Neural crest cell (in vitro differentiated cells): ENCODE measurements at places on chromosomes 2 and 18.

- no peak for DNase-seq
Measured at GRCh38 chr2:30566631-30567030, 119.6 kb downstream of the LCLAT1 start.

DNA sequence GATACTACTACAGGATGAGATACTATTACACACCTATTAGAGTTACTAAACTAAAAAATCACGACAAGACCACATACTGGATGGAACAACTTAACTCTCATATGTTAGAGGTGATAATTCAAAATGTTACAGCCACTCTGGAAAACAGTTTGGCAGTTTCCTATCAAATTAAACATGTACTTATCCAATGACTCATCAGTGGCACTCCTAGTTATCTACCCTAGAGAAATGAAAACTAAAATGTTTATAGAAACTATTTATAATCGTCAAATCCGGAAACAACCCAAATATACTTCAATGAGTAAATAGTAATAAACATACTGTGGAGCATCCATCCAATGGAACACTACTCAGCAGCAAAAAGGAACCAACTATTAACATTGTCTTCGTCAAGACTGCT is 137.0 kb upstream of the RBBP8 start:
- DNase-seq: no peak

- DNase-seq: no peak
Measured at GRCh38 chr18:74831571-74832250, 234.0 kb downstream of the ZNF407 start.

DNA sequence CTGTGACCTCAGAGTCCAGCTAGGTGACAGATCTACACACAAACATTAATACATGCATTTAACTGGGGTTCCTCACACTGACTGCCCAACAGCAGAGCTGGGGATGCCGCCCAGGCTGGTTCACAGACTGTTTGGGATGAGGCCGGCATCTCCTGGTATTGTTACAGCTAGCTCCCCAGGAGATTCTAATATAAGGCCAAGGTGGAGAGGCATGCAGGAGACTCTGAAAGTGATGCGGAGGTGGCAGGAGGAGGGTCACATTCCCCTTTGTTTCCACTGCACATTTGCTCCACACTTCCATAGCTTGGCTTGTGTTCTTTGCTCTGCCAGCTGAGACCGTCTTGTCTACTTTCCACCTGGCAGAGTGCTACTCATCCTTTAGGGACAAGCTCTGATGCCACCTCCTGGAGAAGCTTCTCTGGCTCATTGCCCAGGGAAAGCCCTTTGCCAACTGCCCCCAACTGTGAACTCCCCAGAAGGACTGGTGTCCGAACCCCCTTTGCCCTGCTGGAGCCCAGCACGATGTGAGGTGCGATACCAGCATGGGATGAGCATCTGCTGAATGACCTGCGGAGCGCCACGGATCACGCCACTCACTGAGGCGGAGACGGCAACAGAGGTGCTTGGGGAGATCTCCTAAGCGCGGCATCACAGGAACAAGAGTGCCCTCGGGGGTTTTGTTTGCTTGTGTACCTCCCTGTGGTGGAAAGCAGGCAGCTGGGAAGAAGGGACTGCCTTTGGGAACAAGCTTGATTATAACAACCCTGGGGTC is 88.8 kb downstream of the UXS1 start:
- DNase-seq: no peak

- DNase-seq: no peak
Measured at GRCh38 chr18:40925071-40925541, 1029.9 kb upstream of the PIK3C3 start.

- no peak for DNase-seq
Measured at GRCh38 chr2:26623541-26624495, 17.3 kb downstream of the CIB4 start.

DNA sequence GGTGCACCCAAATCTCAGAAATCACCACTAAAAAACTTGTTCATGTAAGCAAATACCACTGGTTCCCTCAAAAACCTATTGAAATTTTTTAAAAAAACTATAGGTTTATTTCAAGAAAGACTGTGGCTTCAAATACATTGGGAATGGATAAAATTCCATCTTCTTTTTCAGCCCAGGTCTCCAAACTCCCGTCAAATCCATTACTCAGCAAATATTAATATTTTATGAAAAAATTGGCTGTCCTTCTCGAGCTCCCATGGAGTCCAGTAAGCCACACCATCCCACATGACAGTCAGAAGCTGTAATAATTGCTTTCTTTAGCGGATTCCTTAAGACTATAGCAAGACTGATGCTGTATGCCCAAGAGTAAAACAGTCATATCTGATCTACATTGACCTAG is 204.4 kb upstream of the DOK6 start:
- no peak for DNase-seq

GRCh38 chr2:62118160-62118559 is 77.8 kb upstream of the B3GNT2 start:
- DNase-seq: no peak

DNA sequence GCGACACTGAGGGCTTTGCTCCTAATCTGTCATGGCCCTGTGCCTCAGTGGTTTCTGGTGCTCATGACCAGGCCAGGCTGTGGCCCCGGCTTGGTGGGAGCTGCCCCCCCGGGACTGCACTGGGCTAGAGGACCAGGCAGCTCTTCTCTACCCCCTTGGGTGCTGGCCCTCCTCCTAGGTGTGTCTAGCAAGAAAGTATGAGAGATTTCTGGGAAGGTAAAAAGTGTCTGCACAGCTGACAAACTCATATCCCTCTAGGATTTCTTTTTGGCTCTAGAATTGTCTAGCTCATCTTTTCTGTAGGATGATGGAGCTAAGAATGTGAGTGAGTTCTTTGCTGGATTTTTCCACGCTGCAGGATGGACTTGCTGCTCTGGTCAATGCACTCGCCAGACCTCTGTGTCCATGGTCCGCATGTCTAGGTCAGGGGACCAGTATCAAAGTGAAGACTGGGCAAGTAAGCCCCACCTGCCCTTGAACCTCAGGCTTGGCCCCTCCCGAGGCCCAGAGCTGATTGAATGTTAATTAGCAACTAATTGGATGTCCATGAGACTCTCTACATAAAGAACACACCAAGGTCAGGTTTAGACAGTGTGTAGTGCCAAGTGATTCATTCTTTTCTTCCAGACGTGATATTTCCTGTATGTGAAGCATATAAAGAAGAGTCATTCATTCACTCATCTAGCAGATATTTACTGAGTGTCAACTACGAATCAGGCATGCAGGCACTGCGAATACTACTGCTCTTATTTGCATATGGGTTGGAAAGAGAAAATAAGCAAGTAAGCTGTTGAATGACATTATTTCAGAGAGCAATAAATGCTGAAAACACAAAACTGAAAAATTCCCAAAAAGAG is 15.6 kb upstream of the PSD4 start:
- DNase-seq: no peak

- no peak for DNase-seq
Measured at GRCh38 chr18:7775128-7775527, 208.0 kb downstream of the PTPRM start.

DNA sequence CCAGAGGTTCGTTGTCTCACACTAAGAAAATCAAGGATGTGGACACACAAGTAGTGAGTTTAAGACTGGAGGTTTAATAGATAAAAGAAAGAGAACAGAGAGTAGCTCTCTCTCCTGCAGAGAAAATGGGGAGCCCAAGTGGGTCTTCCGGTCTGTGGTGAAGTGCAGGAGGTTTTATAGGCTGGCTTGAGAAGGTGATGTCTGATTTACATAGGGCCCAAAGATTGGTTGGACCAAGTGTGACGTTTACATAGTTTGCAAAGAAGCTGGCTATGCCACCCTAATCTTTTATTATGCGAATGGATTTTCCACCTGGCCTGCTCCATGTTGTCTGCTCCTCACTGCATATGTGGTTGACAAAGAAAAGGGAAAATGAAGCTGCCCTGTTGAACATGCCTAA is 430.4 kb upstream of the TRIB2 start:
- no peak for DNase-seq

GRCh38 chr2:197042739-197043196 is 116.3 kb upstream of the PGAP1 start:
- no peak for DNase-seq

- DNase-seq: no peak
Measured at GRCh38 chr2:72674982-72675915, 150.6 kb downstream of the EXOC6B start.

GRCh38 chr2:182031956-182032355 is 46.3 kb downstream of the PPP1R1C start:
- DNase-seq: no peak

GRCh38 chr2:197322143-197322542 is 11.6 kb upstream of the ANKRD44 start:
- no peak for DNase-seq

DNA sequence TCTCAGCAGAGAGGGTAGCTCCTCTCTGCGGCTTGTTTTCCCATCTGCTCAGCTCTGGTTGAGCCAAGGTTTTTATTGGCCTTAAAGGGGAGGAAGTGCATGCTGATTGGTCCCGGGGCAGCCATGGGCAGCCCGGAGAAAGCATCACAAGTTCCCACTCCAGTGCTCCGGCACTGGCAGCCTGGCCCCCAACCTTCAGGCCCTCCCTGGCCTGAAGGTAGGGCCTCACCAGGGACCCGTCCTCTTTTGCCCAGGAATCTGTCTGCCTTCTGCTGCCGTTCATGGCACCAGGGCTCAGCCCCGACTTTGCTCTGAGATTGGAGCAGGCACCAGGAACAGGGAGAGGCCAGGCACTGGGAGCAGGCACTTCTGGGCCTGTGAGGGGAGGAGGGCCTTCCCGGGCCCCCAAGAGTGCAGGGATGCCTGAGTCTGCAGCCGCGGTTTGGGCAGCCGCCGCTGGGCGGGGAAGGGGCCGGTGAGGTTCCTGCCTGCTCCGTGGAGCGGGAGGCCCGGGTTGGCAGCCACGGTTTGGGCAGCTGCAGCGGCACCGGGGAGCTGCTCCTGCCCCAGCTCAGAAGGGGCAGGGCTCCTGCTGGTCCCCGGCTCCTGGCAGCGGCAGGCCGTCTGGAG is 17.5 kb upstream of the ILKAP start:
- DNase-seq: no peak

- no peak for DNase-seq
Measured at GRCh38 chr2:237964194-237964577, 2.6 kb upstream of the UBE2F start.

DNA sequence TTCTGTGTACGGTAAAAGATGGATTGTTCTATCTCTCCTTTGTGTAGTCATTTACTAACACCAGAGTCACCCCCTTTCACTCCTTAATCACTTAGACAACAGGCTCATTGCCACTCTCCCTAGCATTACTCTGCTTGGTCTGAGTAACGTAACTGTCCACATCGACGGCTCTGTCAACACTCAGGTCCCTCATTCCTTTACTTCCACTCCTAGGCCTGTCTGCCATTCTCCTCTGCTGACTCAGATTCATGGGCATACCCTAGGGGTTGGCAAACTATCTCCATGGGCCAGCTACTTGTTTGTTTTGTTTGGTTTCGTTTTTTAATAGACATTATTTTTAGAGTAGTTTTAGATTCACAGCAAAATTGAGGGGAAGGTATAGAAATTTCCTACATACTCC is 243.9 kb downstream of the NR4A2 start:
- no peak for DNase-seq

DNA sequence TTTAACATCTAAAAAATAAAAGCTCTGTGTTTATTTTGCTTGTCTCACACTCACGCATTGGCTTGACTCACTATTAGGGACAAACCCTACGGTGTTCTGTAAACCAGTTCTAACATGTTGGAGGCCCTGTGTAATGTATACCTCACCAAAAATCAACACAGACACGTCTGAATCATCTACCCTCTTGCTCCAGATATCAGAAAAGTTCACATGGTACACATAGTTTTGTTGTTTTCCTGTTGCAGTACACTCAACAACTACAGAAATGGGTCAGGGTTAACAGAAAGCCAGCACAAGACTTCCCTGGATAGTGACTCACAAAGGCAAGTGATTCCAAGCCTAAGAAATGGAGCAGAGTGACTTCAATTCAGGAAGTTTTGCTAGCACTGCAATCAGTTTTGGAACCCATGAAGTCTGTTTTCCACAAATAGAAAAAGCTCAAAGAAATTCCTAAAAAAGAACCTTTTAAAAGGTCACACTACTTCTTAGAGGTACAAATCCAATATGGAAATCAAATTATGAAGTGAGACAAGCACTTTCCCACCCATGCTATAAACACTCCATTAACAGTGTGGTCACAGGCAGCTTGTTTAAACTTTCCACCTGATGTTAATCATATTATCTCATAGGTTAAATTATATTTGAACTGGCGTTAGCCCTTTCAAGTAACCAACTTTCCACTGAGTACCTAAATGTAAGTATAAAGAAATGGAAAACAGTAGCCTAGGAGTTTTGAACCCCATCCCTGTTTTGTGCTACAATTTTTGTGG is 87.4 kb downstream of the GAREM1 start:
- no peak for DNase-seq

DNA sequence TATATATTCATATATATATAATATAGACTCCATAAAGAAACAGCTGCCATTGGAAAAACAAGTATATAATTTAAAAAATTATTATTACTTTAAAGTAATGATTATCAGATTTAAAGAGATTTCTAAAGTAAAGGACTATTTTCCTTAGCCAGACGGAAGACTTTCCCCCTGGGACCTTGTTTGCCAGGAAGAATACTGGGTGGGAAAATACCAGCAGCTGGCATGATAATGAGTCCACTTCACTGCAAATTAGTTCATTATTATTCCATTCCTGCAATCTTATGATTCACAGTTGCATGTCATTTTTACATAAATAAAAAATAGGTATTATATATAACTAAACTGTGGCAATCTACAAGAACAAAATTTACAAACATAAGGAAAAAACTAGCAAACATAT is 339.8 kb upstream of the CDH7 start:
- DNase-seq: no peak

GRCh38 chr2:205713086-205713485 is 30.8 kb downstream of the NRP2 start:
- DNase-seq: no peak

DNA sequence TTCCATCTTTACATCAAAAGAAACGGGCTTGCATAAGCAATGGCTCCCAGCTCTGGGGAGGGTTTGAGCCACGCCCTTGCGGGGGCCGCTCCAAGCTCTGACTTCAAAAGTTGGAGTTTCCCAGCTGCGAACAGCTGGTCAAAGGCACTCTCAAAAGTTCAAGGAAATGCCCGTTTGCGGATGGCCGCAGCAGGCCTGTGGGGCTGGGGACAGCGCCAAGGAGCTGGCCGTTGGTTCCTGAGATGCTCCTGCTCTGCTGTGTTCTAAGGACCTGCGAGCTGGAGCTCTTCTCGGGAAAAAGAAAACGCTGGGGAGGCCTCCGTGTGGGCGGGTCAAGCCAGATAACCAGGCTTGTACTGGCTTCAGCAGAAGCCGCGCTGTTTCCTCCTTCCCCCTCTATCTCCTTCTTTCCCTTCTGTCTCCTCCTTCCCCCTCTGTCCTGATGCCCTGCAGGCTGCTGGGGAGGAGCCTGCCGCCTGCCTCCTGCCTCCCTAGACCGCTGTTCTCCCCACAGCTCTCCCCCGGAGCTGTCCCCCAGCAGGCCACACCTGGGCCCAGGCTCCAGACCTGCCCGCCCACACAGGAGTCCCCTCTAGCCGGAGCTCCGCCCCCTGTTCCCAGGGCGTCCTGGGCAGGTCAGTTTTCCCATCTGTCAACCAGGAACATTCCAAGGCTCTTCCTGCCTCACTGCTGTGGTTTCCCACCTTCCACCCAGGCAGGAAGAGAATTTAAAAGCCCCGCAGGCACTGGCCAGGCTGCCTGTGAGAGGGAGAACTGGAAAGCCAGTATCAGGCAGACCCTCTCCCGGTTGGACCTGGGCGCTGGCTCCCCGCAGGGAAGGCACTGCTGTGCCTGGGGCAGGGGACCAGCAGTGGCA is 14.1 kb downstream of the KLF11 start:
- peak; percentile 26 for DNase-seq

GRCh38 chr2:79011496-79011895 is 14.0 kb upstream of the REG3G start:
- DNase-seq: no peak

- no peak for DNase-seq
Measured at GRCh38 chr2:117960231-117960630, 53.6 kb downstream of the CCDC93 start.

- no peak for DNase-seq
Measured at GRCh38 chr2:105873721-105874120, 129.0 kb downstream of the NCK2 start.
